Activated B cell treated with CpG ODN at 0.5 μM for 24 hours (primary cell): ENCODE measurements at places on chromosomes 3 and 15.

- DNase-seq = no peak
Observed at GRCh38 chr3:133895208-133896001, at the start of gene RAB6B. RAB6B (minus strand) TSS chr3:133895882; CDS start chr3:133895466, 416 bp downstream.

DNA sequence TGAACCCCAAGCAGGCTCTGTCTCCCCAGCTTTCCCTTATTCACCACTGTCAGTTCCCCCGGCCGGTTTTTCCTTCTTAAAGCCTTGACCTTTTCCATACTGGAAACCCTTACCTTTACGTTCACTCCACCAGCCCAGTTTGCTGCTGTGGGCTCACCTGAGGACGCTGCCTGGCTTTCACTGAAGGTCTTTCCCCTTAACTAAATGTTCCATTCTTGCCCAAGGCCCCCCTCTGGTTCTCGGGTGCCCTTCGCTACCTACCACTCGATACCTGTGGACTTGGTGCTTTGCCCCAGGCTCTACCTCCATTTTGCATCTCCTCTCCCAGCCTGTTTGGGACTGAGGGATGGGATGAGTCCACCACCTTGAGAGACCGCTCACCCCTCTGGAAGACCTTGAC, 851 bp downstream of the AP2M1 start:
- DNase-seq = no peak

GRCh38 chr3:174444391-174444790, 414.7 kb upstream of the NAALADL2 start:
- no peak for DNase-seq

GRCh38 chr15:53936137-53936536, 42.1 kb upstream of the UNC13C start:
- DNase-seq = no peak

GRCh38 chr3:85821130-85821756, 862.5 kb downstream of the CADM2 start:
- no peak for DNase-seq

DNA sequence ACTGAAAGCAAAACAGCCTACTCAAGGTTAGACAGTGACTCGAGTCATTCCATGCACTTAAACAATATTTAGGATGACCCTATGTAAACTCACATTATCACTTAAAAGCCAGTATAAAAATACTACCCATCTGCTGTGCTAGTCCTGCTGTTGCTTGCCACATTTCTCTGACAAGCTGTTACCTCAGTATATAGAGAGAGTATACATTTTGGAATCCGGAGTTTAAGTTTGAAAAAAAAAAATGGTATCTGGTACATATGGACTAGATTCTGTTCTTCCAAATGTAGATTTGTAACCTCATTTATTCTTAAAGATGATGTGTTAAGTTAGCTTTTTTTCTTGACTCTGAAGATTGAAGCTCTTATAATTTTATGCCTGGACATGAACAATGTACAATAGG, 503.8 kb upstream of the TPRG1 start:
- no peak for DNase-seq

DNA sequence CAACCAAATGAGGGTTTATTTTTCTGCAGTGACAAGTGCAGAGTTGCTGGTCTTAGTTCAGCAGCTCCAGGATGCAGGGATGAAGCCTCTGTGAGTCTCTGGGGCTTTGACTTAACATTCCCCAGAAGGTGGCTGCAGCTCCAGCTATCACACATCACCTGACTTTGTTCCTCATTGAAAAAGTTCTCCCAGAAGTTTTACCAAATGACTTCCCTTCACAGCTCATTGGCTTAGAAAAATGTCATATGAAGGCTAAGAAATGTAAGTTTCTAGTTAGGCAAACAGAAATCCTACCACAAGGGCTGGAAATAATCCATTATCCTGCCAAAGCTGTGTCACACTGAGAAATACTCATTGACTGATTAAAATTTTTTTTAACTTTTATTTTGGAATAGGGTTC, 184.9 kb downstream of the MINAR1 start:
- no peak for DNase-seq

GRCh38 chr15:77352887-77353286, 67.0 kb downstream of the PEAK1 start:
- DNase-seq = no peak

- DNase-seq = no peak
Observed at GRCh38 chr3:116663161-116664110, 46.1 kb upstream of the TUSC7 start.
